ENCODE measurements at places on chromosomes 1 and 21.

GRCh38 chr1:101363891-101364318 is 127.1 kb downstream of the S1PR1 start:
- no peak for DNase-seq

GRCh38 chr1:153527023-153527682 is 8.6 kb downstream of the S100A6 start:
- DNase-seq = no peak

DNA sequence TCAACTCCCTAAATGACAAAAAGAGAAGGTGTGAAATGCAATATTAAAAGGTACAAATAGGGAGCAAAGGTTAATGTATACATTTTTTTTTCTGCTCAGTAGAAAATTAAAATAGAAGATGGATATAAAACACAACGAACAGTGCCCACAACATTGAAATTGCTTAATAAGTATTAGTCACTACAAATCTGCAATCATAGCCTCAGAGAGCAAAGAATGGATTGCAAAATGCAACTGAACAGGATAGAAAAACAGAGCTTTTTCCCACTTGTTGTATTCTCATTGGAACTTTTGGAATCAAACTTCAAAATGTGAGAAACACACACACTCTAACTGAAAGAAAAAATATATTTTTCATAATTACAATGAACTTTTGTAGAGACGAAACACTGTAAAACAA is 552.2 kb upstream of the NCAM2 start:
- no peak for DNase-seq

DNA sequence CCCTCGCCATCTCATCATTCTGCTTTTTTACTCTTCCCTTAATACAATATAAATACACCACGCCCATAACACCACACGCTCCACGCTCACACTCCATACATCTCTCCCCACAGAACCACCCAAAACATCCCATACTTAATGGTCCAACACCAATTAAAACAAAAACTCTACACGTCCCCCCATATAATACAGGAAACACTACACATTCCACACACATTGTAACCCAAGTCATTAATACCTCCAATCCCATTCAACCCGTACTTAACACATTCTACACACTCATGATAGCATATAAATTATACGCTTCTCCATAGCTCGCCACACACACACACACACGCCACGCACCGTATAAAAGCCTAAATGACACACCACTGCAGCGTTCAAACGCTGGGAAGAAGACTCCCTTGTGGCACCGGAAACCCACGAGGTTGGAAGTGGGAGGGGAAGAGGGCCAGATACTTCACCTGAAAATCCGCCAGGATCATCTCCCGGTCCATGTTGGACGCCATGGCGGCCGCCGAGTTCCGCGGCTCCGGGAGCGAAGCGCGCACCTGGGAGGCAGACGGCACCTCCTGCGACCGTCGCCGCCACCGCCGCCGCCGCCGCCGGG is 659 bp downstream of the FAF1 start:
- DNase-seq = no peak

DNA sequence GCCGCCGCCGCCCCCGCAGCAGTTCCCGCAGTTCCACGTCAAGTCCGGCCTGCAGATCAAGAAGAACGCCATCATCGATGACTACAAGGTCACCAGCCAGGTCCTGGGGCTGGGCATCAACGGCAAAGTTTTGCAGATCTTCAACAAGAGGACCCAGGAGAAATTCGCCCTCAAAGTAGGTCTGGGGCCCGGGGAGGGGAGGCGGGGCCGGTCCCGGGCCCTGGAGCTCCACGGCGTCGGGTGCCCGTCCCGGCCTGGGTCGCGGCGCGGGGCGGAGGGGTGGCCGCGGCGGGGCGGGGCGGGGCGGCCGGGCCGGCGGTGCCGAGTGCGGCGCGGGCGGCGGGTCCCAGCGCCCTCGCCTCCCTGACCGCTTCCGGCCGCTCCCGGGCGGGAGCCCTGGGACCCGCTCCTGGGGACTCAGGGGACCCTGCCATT is 646 bp downstream of the MAPKAPK2 start:
- DNase-seq = no peak

DNA sequence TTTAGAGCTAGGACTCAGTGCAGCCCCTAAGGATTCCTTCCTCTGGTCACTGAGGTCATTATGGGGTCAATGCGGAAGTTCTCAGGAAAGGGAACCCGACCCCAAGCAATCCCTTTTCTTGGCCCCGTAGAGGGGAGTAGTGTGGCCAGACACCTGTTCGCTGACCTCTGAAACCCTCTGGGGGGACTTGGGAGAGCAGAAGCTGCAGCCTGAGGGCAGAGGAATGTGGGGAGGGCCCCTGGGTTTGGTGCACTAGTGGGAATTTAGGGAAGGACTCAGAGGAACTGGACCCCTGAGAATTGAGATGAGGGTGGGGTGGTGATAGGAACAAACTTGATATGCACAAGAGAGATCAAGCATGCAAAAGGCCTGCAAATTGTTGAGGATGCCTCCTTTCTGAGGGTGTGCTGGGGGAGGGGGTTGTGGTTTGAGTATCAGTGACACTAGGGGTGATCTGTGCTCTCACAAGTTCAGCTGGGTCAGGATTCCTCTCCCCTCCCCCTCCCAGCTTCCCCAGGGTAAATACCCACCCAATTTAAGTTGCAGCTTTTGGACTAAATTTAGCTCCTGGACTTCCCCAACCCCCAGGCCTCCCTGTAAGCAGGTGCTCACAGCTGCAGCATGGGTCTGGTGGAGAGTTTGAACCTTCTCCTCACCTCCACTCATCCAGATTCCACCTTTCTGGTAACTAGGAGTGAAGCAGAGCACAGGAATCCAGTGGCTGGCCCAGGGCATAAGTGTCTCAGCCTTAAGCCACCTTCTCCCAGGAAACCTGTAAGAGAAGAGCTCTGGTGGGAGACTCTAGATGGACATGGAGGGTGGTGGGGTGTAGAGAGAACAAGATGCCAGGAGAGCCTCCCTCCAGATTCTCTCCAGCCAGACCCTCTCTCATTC is 13.5 kb downstream of the ADAMTSL4 start:
- no peak for DNase-seq

- no peak for DNase-seq
Observed at GRCh38 chr1:197143276-197143675, 3.2 kb downstream of the ASPM start.

- DNase-seq = no peak
Observed at GRCh38 chr1:70973754-70974153, 73.9 kb downstream of the PTGER3 start.

DNA sequence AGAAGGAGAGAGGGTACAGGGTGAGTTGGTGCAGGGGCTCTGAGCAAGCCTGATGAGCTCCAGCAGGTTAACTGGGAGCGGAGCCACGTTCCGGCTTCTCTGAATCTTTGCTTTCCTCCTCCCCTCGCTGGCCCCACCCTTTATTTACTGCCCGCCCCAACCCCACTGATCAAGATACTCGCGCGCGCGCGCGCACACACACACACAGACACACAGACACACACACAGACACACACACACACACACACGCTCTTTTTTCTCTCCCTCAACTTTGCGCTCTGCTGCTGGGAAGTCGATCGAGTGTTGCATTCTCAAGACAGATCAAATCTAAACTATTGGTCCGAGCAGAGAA is at the start of gene GRIK1:
TSS of gene GRIK1 (minus strand) at position 73 of the 352 bp plus-strand sequence.
- no peak for DNase-seq

- DNase-seq = no peak
Observed at GRCh38 chr1:213714645-213715044, 273.1 kb upstream of the PROX1 start.

DNA sequence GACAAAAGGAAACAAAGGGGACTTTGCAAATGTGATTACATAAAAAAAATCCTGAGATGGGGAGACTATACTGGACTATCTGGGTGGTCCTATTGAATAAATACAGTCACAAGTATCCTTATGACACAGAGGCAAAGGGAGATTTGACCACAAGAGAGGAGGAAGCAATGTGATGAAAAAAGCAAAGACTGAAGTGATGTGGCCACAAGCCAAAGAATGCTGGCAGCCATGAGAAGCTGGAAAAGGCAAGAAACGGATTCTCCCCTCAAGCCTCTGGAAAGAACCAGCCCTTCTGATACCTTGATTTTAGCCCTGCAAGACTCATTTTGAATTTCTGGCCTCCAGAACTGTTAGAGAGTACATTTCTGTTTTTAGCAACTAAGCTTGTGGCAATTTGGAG is 36.4 kb downstream of the OLFML2B start:
- no peak for DNase-seq

GRCh38 chr1:84550826-84551225 is 23.4 kb downstream of the CTBS start:
- no peak for DNase-seq

All from Panc1 (cell line).